Naive thymus-derived CD8-positive, alpha-beta T cell (primary cell): ENCODE measurements at places on chromosomes 3 and 15.

DNA sequence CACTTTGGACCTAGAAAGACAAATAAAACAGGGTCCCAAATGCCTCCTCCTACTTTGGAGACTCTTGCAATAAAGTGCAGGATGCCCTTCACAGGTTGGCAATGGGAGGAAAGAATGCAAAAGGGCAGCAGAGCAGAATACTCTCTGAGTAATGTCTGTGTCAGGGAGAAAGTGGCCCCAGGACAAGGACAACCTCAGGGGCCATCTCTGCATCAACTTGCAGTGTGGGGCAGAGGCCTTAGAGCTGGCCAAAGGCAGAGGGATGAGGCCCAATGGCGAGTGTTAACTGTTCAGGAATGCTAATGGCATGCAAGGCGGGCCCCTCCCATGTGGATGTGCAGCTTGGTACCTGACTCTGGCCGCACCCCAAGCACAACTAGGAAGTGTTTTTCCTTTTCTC, 8.4 kb downstream of the UPK1B start:
- no peak for DNase-seq

DNA sequence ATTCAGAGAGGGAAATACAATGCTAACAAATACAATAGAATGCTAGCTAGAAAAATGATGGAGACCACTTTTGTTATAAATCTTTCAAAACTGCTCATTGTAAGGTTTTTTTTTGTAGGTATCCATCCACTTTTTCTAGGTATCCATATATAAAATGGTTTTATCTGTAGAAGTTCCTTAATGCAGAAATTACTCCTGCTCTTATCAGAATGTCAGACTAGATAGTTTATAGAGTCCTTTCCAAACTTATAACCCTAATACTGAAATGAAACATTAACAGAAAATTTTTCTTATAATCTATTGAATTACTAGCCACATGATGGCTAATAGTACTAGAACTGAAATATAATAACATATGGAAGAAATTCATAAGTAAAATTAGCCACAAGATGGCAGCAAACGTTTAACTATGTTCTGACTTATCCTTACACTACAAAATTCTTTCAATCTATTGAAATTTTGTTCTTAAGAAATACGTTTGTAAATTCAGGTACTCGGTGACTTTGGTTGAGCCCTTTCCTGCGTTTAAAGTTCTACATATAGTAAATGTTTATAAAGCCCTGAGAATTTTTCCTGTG, 58.5 kb downstream of the ECT2 start:
- DNase-seq: no peak

DNA sequence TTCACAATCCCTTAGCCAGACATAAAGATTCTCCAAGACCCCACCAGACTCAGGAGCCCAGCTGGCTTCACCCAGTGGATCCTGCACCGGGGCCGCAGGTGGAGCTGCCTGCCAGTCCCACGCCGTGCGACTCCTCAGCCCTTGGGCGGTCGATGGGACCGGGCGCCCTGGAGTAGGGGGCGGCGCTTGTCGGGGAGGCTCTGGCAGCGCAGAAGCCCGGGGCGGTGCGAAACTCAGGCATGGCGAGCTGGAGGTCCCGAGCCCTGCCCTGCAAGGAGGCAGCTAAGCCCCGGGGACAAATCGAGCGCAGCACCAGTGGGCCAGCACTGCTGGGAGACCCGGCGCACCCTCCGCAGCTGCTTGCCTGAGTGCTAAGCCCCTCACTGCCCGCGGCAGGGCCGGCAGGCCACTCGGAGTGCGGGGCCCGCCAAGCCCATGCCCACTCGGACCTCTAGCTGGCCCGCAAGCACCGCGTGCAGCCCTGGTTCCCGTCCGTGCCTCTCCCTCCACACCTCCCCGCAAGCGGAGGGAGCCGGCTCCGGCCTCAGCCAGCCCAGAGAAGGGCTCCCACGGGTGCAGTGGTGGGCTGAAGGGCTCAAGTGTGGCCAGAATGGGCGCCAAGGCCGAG, 175.0 kb downstream of the FMN1 start:
- DNase-seq: no peak

GRCh38 chr15:58087871-58088270, 22.4 kb upstream of the ALDH1A2 start:
- DNase-seq: no peak

DNA sequence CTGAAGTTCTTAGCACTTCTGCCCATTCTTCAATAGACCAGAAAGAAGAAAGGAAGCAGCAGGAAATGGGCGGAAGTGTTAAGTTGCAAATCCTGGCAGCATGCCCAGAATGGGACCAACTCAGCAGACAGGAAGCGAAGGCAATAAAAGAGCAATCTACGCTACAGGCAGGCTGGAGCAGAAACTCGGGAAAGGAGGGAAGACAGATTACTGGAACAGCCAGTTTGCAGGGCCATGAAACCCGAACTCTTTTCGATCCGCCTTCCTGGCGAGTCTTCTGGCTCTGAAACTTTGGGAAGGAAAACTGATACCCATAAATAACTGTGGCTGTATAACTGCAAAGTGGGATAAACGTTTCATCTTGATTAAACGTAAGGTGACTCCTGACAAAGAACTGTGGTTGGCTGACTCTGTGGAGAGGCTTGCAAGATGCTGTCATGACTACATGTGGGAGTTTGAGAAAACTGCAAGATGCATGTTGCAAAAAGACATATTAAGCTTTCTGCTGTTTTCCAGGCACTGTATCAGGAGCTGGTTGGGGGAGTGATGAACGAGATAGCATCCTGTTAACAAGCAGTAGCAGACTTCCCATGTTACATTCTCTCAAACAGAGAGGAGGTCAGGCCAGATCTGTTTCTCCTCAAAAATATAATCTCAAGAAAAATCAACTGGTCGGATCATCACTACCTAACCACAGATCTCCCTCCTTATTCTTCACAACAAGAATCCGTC, 67.8 kb downstream of the FMN1 start:
- peak; percentile 29 for DNase-seq

DNA sequence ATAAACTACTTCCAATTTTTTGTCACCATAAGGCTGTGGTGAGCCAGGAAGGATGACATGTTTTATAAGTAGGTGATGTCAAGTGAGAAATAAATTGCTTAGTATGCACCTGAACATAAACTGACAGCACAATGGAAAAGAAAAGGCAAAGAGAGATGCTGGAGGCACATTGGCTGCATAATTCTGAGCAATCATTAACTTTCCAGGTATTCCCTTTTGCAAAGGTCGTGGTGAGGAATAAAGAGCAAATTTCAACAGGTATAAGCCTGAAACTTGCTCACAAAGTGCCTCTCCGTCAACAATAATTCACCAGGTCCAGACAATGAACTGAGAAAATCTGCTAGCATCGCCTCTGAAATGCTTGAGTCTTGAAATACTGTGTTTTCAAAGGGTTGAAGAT, 48.2 kb downstream of the ITGB5 start:
- no peak for DNase-seq

DNA sequence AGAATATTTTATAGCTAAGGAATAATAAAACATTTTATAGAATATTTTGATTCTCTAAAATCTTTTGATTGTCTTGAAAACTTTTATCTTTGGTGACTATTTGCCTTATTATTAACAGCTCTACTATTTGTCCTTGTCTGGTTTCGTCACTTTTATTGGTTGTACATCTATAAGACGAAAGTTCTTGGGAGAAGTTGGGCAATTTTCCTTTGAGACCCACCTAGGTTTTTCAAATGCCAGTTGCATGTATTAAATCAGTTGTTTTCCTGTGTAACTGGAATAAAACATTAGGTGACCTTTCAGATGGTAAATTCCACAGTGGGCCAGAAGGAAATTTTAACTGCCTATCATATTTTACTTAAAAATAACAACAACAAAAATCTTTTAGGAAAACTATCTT, 1245.7 kb downstream of the SI start:
- no peak for DNase-seq

GRCh38 chr3:182908471-182908870, 71.9 kb downstream of the DCUN1D1 start:
- DNase-seq: no peak

GRCh38 chr15:49712846-49713450, 92.1 kb downstream of the DTWD1 start:
- no peak for DNase-seq

GRCh38 chr15:75454471-75455378, 3.2 kb upstream of the SIN3A start:
- DNase-seq: peak; percentile 76

DNA sequence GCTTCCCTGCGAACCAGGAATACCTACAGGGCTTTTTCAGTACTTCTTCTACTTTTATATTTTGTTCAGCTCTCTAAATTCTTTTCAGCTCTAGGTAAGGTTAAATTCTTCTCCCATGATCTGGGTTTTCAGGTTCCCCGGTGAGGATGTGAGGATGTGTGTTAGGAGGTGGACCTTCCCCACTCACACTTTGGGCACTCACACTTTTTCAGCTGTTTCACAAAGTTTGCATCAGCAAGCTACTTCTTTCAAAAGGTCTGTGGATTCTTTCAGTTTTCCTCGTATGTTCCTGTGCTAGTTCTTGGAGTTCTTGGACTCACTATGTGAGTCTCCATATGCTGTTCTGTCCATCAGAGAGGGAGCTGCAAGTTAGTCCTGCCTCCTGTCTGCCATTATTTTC, 13.9 kb upstream of the OR5K2 start:
- DNase-seq: no peak

DNA sequence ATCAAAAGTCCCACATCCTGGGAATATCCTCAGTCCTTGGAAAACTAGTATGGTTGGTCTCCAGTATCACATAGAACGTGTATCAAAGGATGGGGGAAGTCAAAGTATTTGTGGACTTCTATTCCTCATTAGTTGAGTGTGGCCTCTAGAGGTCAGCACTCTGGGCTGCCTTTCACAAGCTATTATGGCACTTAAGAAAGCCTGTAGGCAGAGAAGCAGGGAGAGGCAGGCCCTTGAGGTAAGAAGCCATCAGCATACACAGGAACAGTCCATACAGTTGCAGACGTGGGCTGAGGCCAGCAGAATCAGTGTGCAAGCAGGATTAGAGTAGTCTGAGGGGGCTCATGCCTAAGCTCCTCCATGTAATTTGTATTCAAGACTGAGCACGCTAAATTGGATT, 341.7 kb downstream of the CLSTN2 start:
- no peak for DNase-seq

- DNase-seq: no peak
Measured at GRCh38 chr3:128709038-128709437, 16.9 kb upstream of the RAB7A start.

DNA sequence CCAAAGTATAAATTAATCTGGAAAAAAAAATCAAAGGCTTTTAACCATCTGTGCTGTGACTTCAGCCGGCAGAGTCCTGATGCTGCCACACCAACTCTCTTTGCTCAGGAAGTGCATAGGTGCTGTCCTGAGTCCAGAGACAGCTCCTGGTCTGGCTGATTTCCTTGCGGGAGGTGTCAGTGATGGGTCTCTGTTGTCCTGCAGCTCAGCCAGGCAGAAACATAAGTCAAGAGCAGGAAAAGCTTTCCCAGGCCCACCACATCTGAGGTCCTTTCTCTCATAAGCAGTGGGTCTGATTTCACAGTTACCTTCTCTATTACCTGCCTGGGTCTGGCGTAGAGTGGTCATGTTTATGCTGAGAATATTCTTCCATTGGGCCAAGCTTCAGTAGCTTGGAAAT, 19.4 kb downstream of the CHST2 start:
- DNase-seq: no peak

DNA sequence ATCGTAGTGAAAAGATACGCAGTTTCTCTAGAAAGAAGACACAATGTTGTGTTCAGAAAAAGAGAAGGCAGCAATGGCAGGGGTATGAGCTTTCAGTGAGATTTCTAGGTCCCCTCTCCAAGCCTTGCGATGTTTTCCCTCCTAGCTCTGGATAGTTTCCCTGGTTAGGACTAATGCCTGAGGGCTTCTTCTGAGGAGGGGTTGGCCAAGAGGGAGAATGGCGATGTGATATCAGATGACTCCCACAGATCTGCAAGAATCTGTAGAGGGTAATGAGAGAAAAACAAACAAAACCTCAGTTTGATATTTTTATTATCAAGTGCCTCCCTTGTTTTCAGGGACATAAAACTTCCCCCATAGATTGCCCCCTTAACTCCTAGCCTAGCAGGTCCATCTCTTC, 4.1 kb upstream of the CLDN1 start:
- DNase-seq: no peak

GRCh38 chr3:138303474-138303873, 26.2 kb downstream of the NME9 start:
- DNase-seq: no peak

GRCh38 chr3:43014241-43014640, 35.1 kb downstream of the GASK1A start:
- DNase-seq: no peak

DNA sequence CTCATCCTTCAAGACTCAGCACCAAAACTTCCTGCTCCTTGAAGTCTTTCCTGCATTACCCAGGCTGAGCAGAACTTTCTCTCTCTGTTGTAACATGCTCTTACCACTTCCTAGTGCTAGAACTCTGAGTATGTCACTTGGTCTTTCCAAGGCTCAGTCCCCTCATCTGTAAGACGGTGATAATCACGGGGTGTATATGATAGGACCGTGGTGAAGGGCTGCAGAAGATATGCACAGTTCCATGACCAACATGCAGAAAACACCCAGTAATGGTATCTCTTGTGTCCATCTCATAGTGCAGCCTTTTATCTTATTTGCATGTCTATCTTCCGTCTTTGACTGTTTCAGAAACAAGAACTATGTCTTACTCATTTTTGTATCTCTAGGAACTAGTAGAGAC, 154.5 kb downstream of the ZNF621 start:
- no peak for DNase-seq

DNA sequence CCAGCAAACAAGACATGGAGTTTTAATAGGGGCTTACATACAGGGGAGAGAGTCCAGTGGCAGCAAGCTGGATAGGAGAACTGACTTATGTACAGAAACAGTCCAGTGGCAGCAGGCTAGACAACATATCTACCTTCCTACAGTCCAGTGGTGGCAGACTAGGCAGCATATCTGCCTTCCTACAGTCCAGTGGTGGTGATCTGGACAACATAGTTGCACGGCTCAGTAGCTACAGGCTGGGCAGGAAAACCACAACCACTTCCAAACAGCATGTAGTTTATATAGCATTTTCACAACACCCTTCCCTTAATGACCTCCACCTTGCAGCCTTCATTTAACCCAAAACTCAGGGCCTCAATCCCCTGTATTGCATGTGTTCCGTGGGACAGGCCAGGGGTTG, 181.3 kb upstream of the EIF1B start:
- no peak for DNase-seq

GRCh38 chr15:91965501-91966193, 112.1 kb downstream of the SLCO3A1 start:
- DNase-seq: no peak

DNA sequence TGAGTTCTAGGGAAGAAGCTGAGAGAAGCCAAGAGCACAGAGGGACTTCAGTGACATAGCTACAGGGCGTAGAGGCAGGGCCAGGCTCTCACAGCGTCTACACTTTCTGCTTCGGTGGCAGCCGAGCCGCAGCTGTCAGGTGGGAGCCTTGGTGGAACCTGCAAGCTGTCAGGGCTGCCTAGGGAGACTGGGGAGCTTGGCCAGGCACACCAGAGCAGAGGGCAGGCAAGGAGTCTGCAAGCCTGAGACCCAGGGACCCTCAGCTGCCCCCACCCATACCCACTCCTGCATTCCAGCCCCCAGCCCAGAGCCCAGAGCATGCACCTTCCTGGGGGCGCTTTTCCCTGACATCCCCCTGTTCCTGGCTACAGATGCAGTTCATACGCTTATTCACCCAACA, 13.4 kb upstream of the KLF15 start:
- no peak for DNase-seq
